Stimulated activated CD4-positive, alpha-beta T cell treated with anti-CD3 and anti-CD28 coated beads, Interleukin-2, amount 100 ng/mL, for 24 hours (primary cell): ENCODE measurements at places on chromosomes 11 and 22.

- no peak for DNase-seq
Observed at GRCh38 chr11:12846786-12847615, 162.1 kb upstream of the RASSF10 start.

DNA sequence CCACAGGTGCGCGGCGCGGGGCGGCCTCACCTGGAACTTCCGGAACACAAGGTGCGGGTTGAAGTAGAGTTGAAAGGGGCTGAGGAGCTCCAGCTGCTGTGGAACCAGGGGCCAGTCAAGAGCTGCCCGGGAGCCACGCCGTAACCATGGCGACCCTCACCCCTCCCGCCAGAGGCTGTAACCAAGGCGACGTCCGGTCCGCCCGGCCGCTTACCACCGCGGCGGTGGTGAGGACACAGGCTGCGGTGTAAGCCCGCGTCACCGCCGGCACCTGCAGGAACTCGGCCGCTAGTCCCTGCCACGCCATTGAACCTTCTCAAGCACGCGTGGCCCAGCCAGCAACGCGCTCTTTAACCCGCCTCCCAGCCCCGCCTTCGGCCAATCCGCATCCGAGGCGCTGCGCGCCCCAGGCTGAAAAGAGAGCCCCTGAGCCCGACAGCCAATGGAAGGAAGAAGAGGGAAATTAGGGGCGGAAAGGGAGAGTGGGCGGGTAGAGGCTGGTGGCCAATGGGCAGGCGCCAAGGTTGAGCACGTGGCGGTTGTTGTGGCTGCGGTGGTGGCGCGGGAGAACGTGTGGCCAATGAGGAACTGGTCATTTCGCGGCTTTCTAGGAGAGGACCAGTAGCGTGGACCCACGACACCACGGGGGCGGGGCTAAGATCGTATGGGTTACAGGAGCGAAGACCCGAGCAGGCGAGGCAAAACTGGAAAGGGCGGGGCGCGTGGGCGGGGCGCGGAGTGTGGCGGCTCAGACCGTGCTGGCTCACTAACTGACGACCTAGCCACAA, at the start of gene DERL3:
Gene DERL3 (minus strand): TSS at position 326 of the 788 bp plus-strand sequence. CDS start 19 bp downstream, at position 307.
- DNase-seq: peak; percentile 97

- no peak for DNase-seq
Observed at GRCh38 chr22:42277988-42278776, 7.7 kb upstream of the TCF20 start.

DNA sequence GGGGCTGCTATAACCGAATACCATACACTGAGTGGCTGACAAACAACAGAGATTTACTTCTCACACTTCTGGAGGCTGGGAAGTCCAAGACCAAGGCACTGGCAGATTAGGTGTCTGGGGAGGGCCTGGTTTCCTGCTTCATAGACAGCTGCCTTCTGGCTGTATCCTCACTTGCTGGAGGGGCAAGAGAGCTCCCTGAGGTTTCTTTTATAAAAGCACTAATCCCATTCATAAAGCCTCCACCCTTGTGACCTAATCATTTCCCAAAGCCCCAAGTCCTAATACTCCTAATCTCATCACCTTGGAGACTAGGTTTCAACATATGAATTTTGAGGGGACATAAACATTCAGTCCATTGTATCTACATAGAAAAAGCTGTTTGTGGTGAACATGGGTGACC, 131.8 kb downstream of the KIRREL3 start:
- DNase-seq: no peak

- DNase-seq: no peak
Observed at GRCh38 chr11:102429226-102429625, 23.3 kb downstream of the TMEM123 start.

- DNase-seq: no peak
Observed at GRCh38 chr11:128559496-128560103, 27.8 kb downstream of the ETS1 start.

DNA sequence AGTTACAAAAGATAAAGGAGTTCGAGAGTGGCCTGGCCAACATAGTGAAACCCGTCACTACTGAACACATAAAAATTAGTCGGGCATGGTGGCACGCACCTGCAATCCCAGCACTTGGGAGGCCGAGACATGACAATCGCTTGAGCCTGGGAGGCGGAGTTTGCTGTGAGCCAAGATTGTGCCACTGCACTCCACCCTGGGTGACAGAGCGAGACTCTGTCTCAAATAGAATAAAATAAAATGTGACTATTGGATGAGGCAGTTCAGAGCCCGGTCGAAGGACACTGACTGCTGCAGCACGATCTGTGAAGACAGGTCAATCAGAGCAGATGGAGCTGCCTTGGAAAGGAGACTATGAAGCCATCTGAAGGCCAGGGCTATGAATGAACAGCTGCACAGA, 37.7 kb upstream of the ANO1 start:
- DNase-seq: no peak

GRCh38 chr22:45731798-45732495, 60.3 kb downstream of the ATXN10 start:
- DNase-seq: no peak

- DNase-seq: no peak
Observed at GRCh38 chr11:68997995-68998348, 15.1 kb downstream of the MRGPRF start.

GRCh38 chr11:122229481-122230384, 113.7 kb upstream of the BLID start:
- DNase-seq: no peak

DNA sequence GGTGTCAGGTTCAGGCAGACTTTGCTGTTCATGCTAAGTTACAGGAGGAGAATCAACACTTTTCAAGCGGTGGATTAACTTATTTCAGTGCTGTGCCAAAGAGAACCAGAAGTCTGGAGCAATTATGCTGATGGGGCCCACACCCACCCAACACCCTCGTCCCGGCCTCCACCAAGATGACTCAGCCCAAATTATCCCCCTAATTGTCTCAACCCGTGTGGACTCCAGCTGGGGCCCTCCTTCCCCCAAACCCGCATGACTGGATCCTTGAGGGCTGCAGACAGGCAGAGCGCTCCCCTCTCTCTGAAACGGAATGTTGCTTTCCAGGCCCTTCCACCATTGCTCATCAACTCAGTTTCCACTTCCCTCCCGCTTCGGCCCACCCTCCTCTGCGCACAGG, 34.6 kb upstream of the MN1 start:
- DNase-seq: no peak

DNA sequence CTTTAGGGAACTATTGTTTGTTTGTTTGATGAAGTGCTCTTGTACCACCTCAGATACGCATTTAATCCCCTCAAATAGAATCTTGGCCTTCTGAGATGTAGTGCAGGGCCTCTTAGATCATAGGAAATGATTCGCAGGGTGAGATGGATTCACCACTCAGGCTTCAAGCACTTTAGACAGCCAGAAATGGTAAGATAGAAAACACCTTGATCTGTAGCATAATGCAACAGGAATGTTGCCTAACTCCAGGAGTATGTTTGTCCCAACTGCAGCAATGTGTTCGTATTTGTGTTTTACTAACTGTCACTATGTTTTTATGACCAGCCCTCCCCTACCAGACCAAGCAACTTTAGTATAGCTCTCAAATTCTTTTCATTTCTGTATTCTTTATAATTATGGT, 761.2 kb downstream of the NELL1 start:
- DNase-seq: no peak

DNA sequence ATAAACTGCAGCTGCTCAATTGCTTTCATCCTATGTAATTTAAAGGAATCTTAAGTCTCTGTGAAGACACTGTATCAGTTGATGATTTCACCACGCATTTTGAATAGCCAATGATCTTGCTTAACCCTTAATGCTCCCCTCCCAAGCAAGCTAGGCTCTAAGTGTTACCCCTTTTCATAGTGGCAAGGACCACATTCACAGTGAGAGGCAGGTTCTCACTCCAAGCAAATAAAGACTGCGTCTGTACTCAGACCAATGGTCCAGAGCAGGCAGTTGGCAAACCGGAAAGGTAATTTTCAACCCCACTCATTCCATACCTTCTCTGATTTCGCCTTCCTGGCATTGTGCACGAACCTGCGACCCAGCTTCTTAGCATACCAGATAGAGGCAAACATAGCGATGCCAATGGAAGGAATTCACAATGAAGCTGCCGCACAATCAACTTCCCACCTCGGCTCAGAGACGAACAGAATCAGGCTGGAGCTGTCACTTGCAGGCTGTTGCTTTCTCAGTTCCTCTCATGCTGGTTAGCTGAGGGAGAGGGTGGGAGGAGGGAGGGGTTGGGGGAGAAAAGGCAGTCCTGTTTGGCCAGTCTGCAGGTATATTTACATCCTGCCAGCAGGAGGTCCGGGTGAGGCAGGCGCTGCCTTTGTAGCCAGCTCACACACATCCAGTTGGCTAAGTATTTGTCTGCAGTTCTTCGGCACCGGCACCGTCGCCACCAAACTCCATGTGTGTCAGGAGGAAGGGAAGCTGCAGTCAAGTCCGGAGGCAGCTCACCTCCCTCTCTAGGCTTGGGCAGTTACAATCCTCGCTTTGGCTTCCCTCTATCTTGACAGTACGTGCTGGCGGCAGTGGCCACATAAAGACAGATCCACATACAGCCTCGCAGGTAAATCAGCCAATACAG, 1151.2 kb upstream of the CCDC90B start:
- DNase-seq: no peak

GRCh38 chr22:29987137-29987536, 93.1 kb upstream of the HORMAD2 start:
- no peak for DNase-seq

- no peak for DNase-seq
Observed at GRCh38 chr11:112762707-112763090, 198.5 kb upstream of the NCAM1 start.

- no peak for DNase-seq
Observed at GRCh38 chr11:66570079-66570849, 1.9 kb upstream of the CTSF start.

DNA sequence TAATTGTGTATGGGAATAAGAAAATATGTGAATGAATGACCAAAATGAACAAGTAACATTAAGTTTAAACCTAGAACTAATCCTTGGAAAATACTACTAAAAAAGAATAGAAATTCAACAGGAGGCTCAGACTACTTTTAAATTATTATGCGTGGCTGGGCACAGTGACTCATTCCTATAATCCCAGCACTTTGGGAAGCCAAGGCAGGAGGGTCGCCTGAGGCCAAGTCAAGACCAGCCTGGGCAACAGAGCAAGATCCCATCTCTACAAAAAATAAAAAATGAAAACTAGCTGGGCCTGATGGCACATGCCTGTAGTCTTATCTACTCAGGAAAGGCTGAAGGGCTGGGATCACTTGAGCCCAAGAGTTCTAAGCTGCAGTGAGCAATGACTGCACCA, 85.4 kb upstream of the CLNS1A start:
- DNase-seq: no peak

DNA sequence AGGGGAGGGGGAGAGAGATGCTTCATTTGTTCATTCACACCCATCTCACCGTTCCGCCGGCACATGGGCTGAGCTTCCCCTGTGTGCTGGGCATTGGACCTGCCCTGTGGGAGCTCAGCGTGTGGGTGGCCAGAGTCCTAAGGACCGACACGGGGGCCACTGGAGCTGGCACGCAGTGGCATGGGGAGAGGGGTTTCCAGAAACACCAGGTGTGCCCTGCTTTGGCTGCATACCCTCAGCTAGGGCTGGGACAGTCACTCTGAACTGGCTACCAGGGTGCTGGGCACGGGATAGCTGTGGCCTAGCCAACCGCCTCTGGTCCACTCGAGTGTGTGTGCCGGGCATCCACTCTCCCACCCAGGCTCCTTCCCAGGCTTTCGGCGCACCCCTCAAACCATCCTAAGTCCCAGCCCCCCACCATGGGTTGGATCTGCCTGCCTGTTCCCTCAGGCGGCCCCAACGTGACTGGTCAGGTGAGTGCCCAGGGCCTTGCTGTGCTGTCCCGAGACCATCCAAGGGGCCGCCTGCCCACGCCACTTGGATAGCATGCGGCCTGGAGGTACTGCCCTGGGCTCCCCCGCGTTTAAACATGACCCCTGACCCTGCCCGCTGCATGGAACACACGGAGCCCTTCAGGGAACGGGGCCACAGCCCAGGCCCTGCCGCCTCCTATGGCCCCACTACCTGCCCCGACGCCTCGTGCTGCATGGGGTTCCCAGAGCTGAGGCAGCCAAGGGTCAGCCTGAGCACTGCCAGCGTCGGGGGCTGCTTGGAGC, 51.6 kb upstream of the LINC01488 start:
- DNase-seq: no peak

- no peak for DNase-seq
Observed at GRCh38 chr22:26565181-26565580, 24.8 kb downstream of the TPST2 start.

GRCh38 chr11:27296497-27296896, 66.5 kb downstream of the CCDC34 start:
- DNase-seq: no peak

GRCh38 chr11:58647866-58648265, 25.4 kb downstream of the CNTF start:
- DNase-seq: no peak

DNA sequence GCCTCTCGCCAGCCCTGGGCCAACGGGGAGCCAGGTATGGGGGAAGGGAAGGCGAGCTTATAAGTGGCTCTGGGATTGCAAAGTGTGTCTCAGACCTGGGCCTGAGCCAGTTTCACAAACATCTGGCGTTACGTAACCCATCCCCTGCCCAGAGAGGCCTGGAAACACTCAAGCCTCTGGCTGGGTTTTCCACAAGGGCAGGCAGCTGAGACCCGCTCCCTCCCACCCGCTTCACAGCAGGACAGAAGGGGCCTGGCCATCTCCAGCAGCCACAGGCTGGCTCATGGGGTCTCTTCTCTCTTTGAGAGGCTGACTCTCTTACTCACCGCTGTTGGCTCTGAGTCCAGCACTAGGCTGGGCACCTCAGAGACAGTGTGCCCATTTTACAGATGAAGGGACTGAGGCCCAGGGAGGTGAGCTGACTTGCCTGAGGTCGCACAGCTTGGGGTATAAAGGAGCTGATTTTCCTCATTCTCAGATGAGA, 44.5 kb downstream of the TRIOBP start:
- no peak for DNase-seq

DNA sequence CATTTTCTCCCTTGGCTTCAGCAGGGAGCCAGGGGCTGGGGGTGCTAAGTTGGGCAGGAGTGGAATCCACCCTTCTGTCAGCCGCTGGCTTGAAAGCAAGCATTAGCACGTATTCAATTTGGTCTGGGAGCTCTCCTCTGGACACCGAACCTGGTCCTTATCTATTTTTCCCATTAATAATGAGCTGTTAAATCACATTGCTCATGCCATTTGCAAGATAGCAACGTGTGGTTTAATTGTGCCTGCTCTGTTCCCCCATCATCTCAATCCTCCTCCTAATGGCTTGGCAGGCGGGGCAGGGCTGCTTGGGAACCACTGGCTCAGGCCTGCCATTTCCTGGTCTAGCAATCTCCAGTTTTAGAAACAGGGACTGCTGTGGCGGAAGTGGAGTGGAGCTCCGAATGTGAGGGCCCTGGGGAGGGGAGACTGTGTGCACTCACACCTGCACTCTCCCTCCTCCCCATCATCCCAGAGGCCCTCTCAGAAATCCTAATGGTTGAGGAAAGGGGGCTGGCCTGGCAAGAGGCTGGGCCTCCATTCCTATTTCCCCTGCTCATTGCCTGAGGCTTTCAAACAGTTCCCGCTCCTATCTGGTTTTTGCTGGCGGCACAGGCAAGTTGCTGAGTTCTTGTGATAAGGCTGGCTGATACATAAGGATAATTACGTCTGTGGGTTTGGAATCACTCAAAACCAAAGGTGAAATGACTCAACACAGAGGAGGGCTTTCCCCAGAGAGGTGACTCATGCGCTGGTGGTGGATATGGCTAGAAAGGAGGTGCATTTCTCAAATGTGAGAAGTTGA, 201.2 kb upstream of the E2F8 start:
- peak; percentile 62 for DNase-seq

GRCh38 chr11:121091492-121092152, 9.4 kb upstream of the TECTA start:
- no peak for DNase-seq

- DNase-seq: no peak
Observed at GRCh38 chr22:41524251-41524661, 20.0 kb downstream of the POLR3H start.
